ENCODE measurements at places on chromosomes 4 and X.

GRCh38 chr4:76504613-76505465, 69.8 kb downstream of the SHROOM3 start:
- peak; percentile 63 for DNase-seq

DNA sequence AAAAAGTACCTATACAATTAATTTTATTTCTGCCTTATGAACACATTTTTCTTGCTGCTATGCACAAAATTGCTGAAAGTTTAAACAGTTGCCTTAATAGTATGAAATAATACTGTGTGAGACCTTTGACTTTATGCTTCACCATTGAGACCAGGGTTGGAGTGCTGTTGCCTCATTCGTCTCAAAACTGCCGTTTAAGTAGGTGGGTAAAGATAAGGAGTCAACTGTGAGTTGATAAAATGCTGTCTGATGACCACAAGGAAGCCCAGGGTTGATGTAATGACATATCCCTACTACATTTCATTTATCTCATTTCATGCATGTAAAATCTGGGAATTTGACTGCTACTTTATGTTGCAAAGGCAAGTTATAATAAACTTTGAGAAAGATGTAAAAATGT, 23.4 kb downstream of the STK26 start:
- no peak for DNase-seq

GRCh38 chr4:86521373-86521969, 72.6 kb upstream of the PTPN13 start:
- no peak for DNase-seq

- DNase-seq, result peak; percentile 6
These were observed 256.3 kb downstream of the CENPC start for GRCh38 chr4:67288964-67289363.

DNA sequence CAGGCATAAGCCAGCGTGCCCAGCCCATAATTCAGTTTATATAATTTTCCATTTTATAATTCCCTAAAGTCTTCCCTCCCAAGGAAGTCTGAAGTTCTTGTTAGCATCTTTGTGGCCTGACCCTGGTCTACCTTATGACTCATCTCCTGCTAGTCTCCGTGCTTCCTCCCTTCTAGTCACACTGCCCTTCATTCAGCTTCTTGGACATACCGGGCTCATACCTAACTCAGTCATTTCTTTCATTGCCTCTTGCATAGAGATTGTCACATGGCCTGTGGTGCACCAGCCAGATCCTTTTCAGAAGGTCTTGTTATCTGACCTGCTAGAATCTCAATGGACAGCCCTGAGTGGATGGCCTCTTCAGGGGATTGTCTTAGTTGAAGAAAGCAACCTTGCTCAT, 22.8 kb upstream of the MAML3 start:
- no peak for DNase-seq

Data from NCI-H510A treated with DMSO at 0.1 percent for 48 hours (cell line).